ENCODE measurements at places on chromosomes 12 and 14.

DNA sequence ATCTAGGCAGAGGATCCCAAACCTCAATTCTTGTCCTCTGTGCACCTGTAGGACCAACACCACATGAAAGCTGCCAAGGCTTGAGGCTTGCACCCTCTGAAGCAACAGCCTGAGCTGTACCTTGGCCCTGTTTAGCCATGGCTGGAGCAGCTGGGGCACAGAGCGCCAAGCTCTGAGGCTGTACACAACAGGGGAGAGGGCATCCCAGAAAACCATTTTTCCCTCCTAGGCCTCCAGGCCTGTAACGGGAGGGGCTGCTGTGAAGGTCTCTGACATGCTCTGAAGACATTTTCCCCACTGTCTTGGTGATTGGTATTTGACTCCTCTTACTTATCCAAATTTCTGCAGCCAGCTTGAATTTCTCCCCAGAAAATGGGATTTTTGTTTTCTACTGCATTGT lies 22.4 kb upstream of the PTPRO start:
- no peak for DNase-seq

GRCh38 chr12:105418821-105419291 lies 88.4 kb downstream of the C12orf75 start:
- DNase-seq: no peak

DNA sequence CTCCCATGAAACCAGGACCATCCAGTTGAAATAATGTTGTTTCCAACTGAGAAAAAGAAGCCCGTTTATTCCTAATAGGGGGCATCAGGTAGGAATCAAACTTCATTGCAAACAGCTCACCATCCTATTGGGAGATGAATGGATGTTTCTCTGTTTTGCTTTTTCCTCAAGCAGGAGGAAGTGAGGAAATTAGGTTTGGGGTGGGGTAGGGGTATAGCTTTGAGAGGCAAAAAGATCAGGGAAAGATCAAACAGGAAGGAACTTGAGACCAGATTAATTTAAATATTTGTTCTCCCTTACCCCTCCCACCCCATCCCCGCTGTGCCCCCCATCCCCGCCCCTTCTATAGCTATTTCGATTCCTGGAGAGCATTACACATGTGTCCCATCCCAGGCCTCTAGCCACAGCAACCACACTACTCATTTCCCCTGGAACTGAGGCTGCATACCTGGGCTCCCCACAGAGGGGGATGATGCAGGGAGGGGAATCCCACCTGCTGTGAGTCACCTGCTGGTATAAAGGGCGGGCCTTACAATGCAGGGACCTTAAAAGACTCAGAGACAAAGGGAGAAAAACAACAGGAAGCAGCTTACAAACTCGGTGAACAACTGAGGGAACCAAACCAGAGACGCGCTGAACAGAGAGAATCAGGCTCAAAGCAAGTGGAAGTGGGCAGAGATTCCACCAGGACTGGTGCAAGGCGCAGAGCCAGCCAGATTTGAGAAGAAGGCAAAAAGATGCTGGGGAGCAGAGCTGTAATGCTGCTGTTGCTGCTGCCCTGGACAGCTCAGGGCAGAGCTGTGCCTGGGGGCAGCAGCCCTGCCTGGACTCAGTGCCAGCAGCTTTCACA lies at the start of gene IL23A:
Gene IL23A (plus strand): TSS at position 577 of the 850 bp plus-strand sequence. CDS start 161 bp downstream, at position 738.
- peak; percentile 92 for DNase-seq

DNA sequence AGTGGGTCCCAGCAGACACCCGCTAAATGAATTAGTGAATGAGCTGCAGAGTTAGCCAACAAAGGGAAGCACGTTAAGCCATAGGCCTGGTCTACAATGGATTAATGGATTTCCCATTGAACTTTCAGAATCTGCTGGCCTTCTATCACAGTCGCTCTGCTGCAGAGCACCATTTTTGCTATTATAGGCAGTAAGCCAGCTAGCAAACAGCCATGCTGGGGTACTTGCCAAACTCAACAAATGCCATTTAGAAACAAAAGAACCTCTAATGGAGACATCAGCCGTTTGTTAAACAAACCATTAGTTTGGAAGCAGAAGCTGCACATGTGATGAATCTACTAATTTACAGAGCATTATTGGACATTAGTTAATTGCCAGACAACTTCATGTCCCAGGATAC lies 181.1 kb upstream of the STXBP6 start:
- no peak for DNase-seq

DNA sequence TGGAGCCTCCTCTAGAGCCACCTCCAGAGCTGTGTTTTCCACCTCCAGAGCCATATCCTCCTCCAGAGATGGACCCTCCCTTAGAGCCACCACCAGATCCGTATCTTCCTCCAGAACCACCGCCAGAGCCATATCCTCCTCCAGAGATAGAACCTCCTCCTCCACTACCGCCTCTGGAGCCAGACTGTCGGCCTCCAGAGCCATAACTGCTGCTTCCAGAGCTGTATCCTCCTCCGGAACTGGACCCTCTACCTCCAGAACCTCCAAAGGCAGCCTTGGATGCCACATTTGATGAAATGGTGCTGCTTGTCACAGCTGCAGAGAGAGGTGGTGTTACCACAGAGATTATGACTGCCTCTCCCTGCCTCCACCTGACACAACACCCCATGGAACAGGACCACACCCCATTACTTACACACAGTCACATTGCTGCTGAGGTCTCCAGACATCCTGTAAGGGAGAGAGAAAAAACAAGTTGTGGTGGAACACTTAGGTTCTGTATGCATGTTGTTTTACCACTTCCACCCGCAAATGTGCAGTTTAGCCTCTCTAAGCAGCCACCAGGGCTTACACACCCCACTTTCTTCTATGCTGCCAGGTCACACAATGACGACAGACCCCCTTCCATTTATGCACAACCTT lies 6.8 kb downstream of the KRT2 start:
- DNase-seq: no peak

- no peak for DNase-seq
Observed at GRCh38 chr14:100890061-100890850, 13.3 kb downstream of the RTL1 start.

DNA sequence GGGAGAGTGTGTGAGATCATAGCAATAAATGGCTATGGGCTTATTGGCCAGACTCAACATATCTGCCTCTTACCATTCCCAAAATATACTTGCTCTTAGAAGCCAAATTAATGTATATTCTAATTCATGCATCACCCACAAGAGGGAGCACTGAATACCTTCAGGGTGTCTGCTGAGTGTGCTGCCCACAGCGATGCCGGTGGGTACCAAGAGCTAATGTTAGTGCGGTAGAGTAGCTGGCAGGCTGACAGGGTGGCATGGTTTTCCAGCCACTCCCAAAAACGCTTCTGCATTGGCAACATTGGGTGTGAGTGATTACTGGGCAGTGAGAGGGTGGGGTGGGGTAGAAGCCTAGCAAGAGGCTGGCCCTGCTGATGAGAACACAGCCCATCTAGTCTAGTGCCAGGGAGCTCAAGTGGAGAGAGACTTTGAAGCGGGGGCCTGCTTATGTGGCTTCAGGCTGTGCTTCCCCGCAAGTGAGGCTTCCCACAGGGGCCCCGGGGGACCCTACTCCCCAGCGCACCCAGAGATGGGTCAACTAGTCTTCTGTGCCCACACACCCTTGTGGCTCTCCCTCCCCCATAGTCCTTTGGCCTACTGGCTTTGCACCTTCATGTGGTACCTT lies 9.2 kb upstream of the PLEKHD1 start:
- DNase-seq: peak; percentile 80
